ENCODE measurements at places on chromosomes 3 and 15.

DNA sequence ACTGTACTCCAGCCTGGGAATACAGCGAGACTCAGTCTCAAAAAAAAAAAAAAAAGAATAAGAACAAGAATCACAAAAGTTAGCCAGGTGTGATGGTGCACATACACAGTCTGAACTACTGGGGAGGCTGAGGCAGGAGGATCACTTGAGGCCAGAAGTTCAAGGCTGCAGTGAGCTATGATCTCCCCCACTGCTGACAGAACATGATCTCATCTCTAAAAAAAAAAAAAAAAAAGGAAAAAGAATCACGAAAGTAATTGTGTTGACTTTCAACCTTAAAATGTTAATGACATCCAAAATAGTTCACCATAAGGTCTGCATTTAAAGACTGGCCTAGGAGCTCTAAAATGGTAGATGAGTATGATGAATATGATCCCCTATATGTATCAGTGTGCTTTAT lies 68.0 kb upstream of the MAP4 start:
- no peak for DNase-seq

DNA sequence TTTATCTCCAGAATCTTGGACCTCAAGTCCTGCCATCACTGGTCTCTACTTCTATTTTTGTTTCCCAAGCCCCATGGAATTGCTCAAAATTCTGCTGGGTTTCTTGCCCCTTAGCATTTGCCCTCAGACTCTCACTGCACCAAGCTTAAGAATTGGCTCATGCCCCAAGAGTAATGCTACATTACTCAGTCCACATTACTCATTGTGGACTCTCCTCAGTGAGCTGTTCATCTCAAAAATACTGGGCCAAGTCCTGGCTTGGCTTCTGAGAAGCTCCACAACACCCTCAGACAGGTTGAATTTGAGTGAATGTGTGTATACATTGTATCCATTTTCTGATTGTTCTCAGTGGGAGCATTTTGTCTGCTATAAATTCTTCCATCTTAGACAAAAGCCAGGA lies 364.4 kb upstream of the ARHGEF26 start:
- no peak for DNase-seq

DNA sequence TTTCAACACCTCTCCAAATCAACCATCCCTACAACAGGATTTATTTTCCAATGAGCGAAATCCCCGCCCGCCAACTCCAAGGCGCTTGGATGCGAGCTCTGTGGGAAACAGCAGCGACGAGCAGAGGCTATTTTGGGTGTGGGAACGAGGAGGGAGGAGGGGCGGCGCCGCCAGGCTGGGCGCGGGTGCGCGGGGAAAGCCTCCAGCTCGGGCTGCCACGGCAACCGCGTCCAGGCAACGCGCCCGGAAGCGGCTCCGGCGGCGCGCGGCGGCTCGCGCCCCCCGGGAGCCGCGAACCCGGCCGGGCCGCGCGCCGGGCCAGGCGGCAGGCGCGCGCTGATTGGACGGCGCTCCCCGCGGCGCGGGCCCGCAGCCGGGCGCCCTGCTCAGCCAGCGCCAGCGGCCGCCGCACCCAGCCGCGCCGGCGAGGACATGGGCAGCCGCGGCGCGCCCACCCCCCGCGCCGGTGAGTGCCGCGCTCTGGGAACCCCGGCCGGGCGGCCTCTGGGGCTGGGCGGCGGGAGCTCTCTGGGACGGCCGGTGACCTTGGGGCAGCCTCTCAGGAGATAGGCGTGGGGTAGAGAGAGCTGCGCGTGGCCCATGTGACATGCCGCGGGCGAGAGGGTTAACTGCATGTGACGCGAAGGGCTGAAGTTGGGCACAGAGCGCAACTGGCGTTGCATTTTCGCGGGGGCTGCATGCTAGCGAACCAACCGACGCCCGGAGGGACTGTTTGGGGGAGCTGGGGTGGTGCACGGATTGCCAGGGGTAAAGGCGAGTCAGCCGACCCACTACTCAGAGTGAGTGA lies at the start of gene FAM81A:
TSS of gene FAM81A (plus strand) at position 370 of the 808 bp plus-strand sequence. CDS start 20,441 bp downstream, outside the sequence.
- DNase-seq: peak; percentile 89

GRCh38 chr15:80836223-80836622 lies 57.1 kb downstream of the CEMIP start:
- no peak for DNase-seq

DNA sequence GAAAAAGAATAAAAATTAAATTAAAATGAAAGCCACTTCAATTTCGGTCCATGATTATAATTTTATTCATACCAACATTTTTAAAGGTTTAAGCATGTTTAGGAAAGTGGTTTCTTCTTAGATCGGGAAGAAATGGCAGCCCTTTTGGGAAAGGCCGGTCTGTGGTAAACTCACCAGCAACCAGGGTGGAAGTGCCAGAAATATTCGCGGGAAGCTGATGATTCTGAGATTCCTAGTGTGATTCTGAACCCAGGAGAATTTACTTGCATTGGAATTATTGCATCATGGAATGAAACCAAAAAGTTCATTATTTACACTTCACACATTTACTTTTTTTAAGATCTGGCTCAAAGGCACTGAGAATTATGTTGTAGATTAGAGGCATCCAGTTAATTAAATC lies 97.2 kb upstream of the CCNL1 start:
- no peak for DNase-seq

DNA sequence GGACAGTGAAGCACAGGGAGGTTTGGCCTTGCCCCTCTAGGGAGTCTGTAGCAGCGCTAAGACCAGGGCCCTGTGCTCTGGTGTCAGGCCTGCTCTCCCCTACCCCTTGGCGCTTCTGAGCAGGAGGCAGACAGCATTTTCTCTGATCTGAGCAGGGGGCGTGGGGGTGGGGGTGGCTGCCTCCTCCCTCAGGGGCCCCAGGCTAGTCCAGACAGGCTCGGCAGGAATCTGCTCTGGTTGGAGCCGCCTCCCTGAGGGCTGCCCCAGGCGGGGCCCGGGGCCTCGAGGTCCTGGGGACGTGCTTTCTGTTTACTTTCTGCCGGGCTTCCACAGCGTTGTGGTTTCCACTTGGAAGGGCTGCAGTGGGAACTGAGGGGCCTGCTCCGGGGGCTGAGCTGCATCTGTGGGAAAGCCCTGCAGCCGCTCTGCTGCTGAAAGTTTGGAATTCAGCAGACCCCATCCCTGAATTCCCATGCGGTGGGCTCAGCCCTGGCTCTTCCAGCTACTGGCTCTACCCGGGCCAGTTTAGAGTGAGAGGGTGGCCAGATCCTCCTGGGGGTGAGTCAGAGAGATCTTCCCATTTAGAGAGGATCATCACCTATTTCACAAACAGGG lies 105.4 kb downstream of the LINGO1 start:
- peak; percentile 34 for DNase-seq

GRCh38 chr3:61649381-61650170 lies 88.2 kb downstream of the PTPRG start:
- no peak for DNase-seq

GRCh38 chr15:98002866-98003265 lies 42.4 kb downstream of the ARRDC4 start:
- DNase-seq: no peak

- no peak for DNase-seq
Measured at GRCh38 chr3:177620073-177620472, 422.8 kb upstream of the TBL1XR1 start.

DNA sequence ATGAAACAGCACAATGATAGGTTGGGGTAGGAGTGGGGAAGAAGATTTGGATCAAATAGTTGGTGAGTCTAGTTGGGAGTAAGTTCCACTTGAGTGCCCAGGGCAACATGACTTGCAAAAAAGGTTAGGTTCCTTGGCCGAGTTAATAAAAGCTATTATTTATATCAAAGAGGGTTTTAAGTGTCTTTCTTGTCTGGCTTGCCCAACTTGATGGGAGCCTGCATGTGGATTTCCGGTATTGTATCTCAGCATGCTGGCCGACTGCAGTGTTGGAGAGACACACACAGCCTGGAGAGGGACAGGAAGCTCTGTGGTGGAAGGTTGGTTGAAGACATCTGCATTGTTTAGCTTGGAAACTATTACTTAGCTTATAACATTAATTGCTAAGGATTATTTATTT lies 449.5 kb upstream of the TBL1XR1 start:
- DNase-seq: no peak

DNA sequence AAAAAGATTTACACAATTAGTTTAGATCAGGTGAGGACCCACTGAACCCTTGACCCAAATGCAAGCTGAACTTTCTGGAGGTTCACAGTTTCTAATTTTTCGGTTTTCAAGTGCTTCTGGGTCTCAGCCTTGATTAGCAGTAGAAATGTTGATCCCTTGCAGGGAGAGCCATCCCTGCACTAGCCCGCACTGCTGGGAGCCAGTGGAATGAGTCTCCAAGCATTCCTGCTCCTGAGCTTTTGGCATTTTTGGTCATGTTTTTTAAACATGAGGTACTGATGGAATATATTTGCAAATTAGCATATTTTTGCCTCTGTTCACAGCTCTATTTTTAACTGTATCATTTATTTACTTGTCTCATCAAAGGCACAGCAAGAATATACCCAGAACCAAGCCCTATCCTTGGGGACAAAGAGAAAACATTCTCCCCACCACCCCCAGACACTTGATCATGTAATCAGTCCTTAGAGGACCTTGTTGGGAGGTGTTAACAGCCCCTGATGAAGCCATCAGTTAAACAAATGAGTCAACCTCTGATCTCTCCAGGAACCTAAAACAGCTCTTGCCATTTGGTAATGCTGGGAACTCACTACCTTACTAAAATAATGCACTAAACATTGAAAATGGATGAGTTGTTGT lies 119.0 kb upstream of the CTDSPL start:
- no peak for DNase-seq

GRCh38 chr15:63322541-63322940 lies 45.1 kb downstream of the APH1B start:
- DNase-seq: no peak

GRCh38 chr3:40505599-40506462 lies at the start of gene ZNF620:
Gene ZNF620 (plus strand): TSS chr3:40506039. CDS start chr3:40506353, 314 bp downstream.
- DNase-seq: peak; percentile 68

GRCh38 chr3:50358355-50358910 lies 888 bp downstream of the TMEM115 start:
- no peak for DNase-seq

DNA sequence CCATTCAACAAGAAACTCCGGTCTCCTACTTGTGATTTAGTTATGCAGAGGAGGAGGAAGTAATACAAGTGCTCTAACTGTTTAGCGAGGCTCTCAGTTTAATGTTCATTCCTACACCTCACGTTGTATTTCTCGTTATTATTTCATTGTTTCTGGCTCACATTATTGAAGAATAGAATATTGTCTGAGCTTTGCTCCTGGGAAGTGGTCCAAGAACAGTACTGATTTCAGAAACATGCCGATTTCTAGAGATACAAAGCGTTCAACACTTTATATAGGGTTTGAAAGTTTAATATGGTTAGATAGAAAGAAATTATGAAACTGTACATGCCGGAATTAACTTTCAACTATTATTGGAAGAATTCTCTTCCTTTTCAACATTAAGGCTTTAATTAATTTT lies 1145.5 kb downstream of the TBL1XR1 start:
- DNase-seq: no peak

- no peak for DNase-seq
Measured at GRCh38 chr3:58868097-58868779, 181.6 kb downstream of the CFAP20DC start.

DNA sequence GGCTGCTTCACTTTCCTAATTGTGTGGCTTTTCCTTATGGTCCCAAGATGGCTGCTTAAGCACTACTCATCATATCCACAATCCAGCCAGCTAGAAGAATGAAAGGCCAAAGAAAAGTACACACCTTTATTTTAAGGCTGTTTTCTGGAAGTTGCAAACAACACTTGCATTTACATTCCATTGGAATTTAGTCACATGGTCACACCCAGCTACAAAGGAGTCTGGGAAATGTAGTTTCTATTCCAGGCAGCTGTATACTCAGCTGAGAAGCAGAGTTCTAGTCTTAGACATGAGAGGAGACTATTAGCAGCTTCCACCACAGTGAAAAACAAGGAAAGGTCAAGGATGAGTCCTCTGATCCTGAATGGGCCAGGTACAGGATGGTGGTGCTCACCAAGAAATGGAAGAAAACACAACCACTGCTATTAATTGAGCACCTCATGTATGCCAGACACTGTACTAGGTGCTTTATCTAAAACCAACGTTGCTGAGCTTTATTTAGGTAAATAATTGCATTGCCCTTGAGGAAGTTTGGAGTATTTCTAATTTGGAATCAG lies 28.0 kb upstream of the ATG7 start:
- DNase-seq: no peak

DNA sequence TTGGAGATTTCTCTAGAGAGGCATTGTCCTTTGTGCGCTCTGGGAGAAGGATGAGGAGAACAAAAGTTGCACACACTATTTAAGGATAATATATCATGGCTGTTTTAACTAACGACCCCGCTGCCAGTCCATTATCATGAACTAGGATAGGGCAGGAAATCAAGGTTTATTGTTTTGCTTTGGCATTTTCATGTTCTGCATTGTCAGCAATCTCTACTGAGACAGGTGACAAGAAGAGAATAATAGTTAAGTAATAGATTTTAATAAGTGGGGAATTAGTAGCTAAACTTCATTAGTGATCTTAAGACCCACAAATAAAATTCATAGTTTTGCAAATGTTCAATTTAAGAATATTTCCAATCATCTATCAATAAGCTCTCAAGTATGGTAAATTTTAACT lies 20.6 kb upstream of the GMNC start:
- DNase-seq: no peak

DNA sequence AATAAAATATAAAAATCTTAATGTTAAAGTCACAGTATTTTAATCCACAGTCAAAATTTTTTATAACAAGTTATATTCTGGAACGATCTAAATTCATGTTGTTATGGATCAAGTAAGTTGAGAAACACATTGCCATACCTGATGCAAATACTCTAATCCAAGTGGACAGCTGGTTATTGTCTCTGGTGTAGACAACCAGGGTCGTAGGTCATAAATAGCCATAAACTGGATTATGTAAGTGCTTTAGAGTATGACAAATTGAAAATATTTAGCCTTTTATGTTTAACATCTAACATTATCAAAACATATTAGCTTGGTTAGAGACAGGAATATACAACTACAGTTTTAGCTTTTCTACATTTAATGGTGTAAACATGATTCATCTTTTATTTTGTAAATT lies 53.0 kb downstream of the PLSCR2 start:
- DNase-seq: no peak

- no peak for DNase-seq
Measured at GRCh38 chr3:189953551-189953950, 167.1 kb downstream of the P3H2 start.

GRCh38 chr15:78109156-78109555 lies 16.8 kb downstream of the SH2D7 start:
- DNase-seq: no peak

- no peak for DNase-seq
Measured at GRCh38 chr15:64141798-64142512, 9.6 kb upstream of the SNX22 start.

DNA sequence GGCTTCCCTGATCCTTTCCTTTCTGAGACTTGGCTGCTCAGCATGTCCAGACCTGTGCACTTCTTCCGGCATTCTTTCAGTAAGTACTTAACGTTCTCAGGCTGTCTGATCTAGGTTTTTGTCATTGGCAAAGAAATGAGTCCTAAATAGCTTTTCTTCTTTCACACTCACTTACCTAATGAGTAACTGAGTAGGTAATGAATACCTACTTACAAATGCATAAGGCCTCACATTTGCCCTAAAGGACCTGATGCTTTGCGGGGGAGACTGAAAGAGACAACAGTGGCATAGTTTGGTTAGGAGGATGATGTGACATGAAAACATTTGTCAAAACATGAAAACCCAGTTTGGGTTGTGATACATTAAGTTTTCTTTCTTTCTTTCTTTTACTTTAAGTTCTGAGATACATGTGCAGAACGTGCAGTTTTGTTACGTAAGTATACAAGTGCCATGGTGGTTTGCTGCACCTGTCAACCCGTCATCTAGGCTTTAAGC lies 516.7 kb upstream of the CFAP20DC start:
- DNase-seq: no peak

GRCh38 chr15:65558336-65558735 lies 28.1 kb downstream of the HACD3 start:
- DNase-seq: no peak

GRCh38 chr3:146191051-146191450 lies 30.1 kb upstream of the PLOD2 start:
- no peak for DNase-seq

All from NCI-H1436 (cell line).